ENCODE measurements at places on chromosomes 12 and 14.

GRCh38 chr12:131912518-131913274, 16.4 kb upstream of the PUS1 start:
- DNase-seq = no peak

DNA sequence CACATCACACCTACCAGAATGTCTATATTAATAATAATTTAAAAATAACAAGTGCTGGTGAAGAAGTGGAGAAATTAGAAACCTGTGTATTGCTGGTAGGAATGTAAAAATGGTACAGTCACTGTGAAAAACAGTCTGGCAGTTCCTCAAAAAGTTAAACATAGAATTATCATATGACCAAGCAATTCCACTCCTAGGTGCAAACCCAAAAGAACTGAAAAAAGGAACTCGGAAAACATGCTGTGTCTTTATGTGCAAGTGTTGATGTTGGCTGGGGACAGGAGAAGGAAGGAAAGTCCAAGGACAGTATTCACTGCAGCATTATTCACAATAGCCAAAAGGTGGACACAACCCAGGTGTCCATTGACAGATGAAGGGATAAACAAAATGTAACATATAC, 146.5 kb downstream of the TTC7B start:
- DNase-seq = no peak

- no peak for DNase-seq
Observed at GRCh38 chr14:23137192-23137812, 18.2 kb upstream of the CEBPE start.

DNA sequence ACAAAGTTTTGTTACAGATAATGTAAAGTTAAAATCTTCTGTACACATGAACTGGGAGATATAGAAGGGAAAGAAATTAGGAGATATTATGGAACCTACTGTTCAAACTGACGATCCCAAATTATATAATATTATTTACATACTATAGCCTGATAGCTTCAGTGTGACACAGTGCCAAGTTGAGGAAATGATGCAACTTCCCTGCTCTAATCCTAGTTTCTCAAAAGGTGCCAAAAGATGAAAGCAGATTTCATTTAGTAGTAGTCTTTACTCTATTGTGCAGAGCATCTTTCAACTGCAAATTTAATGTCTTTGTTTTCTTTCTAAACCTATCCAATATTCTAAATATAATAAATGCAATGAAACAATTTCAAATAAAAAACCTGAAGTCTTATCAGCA, 46.9 kb downstream of the COCH start:
- DNase-seq = no peak

- no peak for DNase-seq
Observed at GRCh38 chr12:125142601-125143000, 77.4 kb downstream of the AACS start.

DNA sequence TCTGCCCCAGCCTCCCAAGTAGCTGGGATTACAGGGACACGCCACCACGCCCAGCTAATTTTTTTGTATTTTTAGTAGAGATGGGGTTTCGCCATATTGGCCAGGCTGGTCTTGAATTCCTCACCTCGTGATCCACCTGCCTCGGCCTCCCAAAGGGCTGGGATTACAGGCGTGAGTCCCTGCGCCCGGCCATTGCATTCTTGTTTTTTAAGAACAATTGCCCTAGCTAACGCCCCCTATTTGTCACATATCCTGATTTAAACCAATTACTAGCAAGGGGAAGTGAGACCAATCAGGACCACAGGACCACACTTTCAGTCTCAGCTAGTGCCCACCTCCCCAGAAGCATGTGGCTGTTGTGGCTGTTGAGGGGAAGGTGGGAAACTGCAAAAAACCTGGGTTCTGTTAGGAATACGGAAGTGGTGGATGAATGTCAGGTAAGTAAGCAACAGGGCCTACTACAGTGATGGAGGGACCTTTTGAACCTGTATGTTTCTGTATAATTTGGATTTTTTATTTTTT, 37.8 kb upstream of the NFYB start:
- no peak for DNase-seq

GRCh38 chr14:99432485-99432884, 48.2 kb downstream of the SETD3 start:
- no peak for DNase-seq

DNA sequence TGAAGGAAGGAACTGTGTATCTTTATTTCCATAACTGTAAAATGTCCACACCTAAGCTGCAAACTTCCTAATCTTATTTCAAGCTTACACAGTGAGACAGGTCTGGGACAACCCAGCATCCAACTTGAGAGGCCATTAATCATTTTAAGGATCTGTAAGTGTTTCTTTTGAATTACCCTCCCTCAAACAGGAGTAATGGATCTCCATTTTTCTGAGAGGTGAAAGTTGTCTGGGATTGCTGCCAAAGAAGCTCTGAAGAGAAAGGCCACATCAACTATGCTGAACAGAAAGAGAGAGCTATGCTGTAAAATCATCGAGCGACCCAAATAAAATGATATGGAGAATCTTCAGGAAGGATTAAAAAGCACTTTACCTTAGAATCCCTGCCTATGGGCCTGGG, 131.7 kb upstream of the CPNE8 start:
- no peak for DNase-seq

GRCh38 chr14:68148276-68148675, 328.7 kb downstream of the RAD51B start:
- no peak for DNase-seq

DNA sequence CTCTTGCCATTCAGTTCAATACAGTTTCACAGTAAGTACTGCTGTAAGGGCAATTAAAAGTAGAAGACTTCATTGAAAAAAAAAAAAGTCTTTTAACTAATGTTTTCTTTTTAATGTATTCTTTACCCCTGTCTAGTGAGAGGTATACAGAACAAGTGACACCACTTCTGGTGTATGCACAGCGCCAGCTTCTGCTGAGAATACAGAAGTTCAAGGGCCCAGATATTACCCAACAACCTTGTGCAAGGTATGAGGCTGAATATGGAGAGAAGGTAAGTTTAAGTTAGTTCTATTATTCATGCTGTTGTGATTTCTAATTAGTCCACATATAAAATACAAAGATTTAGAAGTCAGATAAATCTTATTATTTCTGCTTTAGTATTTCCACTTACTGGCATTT, 168.7 kb downstream of the CFAP54 start:
- DNase-seq = no peak

DNA sequence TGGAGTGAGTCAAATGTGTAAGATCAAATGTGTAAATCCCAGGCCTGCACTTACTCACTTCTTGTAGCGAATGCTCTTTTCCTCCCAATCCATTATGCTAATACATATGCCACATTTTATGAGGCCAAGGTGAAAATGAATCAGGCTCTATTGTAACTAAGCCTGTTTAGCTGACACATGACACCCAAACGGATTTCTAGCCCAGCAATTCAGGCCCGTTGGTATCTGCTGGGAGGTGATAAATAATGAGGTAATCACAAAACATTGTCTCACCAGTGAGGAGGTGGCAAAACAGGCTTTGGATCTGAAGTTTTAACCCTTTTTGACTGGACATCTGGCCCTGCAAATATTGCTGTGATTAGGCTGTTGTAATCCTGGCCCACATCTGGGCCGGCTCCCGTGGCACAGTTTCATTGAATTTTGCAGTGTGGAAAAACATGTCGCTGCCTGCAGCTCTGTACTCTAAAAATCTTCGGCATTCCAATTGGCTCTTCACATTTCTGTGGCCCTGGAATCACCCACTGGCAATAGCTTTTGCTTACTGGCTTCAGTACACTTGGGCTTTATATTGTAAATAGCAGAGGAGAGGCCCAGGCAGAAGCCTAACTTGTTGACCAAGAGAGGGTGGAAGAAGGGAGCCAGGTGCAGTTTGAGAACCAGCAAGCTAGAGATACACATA, 106.1 kb downstream of the PAX9 start:
- DNase-seq = no peak

GRCh38 chr12:26691234-26691970, 141.6 kb downstream of the ITPR2 start:
- no peak for DNase-seq

- no peak for DNase-seq
Observed at GRCh38 chr14:41350476-41350875, 256.2 kb upstream of the LRFN5 start.

DNA sequence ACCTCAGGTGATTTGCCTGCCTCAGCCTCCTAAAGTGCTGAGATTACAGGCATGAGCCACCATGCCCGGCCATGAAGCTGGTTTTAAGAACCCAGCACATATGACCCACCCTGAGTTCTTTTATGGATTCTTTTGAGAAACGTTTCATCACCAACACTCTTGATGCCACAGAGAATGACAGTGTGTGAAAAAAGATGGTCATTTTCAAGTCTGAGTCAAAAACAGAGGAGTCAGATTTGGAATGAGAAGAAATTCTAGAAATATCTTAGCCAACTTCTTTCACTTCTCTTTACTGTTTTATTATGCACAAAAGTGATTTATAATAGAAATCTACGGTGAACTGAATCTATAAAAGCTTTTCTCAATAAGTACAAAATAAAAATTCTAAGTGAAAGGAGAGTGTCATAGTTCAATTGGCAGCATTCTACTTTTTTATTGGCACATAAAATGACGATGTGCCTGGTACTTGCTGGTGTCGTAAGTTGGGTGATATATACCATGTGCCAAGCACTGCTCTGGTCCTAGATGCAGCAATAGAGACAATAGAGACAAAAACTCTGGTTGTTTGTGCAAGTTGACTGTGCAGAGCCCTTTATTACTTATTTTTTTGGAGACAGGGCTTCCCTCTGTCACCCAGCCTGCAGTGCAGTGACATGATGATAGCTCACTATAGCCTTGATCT, 33.9 kb downstream of the CCDC177 start:
- no peak for DNase-seq

DNA sequence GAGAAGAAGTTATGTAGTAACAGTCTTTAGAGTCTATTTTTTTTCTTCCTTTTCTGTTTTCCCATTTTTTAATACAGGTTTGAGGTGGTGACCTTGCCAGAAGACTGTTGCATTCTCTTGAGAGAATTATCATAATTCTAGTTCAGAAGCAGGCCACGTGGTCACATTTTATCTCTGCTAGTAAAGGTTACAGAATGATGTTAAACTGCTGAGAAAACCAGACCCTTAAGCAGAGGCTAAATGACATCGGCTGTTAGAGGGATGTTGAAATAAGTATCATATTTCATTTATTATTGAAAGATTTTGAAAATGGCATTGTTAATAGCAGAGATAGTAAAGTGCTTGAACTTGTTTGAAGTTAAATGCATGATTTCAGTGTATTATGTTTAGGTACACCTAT, 49.2 kb downstream of the BRMS1L start:
- DNase-seq = no peak

DNA sequence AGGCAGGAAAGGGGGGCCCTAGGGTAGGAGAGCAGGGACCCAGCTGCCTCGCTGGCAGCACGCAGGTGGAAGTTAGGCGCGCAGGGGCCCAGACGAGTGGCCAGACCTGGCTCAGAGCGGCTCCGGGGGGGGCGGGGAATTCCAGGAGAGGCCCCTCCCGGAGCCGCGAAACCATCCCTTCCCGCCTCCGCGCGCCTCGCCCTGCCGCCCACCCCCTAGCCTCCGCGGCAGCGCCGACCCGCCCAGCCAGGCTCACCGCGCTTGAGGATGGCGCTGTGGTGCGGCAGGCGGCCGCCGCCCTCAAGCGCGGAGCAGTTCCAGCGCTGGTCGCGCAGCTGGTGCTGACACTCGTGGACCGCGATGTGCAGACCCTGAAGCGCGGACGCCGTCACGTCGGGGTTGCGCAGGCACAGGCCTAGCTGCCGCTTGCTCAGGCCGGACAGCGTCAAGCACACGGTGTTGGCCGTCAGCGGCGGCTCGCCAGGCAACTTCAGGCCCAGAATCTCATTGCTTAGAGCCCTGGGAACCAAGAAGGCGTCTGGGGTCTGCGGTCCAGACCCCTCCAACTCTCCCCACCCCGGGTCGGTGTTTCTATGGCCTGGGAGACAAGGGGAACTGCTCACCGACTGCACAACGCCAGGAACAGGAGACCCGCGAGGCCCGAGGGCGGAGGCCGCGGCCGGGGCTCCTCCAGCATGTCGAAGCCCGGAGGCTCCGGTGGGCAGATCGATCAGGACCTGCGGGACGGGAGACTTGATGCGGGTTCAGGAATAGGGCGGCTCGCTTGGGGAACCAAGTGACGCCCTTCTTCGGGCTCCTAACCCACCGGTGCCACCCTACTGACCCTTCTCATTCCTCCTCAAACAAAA, 1.5 kb downstream of the WNT10B start:
- DNase-seq = peak; percentile 34

DNA sequence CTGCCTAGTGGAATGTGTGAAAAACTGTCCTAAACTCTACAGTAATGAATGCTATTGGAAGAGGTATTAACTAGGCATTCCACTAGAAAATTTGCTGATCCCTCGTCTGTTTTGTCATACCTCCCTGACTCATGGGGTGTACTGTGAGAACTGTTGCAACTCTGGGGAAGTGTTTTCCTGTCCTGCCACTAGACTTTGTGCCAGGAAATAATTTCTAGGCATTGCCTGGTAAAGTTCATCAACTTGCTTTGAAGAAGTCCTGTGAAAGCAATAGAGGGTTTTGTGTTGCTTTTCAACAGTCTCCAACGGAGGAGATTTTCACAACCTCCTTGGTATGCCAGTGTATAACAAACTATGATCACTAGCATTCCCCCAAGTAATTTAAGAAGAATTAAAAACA, 139.9 kb downstream of the AKAP6 start:
- DNase-seq = no peak

DNA sequence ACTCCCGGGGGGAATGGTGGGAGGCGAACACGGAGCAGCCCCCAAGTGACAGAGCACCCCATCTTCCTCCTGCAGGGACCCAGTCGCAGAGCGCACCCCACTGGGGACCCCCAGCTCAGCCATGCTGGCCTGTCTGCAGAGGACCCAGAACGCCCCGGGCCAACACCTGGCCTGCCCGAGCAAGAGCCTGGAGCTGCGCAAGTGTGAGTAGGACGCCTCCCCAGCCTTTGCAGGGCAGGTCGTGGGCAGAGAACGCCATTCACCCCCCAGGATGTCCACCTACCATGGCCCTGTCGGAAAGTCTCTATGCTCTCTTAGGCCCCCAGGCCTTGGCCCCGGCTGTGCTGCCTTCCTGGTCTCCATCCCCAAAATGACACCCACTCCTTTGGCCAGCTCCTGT, 30.4 kb downstream of the FAM222A start:
- no peak for DNase-seq

GRCh38 chr14:32724867-32725471, 213.7 kb upstream of the NPAS3 start:
- no peak for DNase-seq

GRCh38 chr12:110928700-110929099, 8.3 kb upstream of the MYL2 start:
- DNase-seq = no peak
